ENCODE measurements at places on chromosomes 3 and 15.

- no peak for DNase-seq
Observed at GRCh38 chr3:24837601-24838000, 343.0 kb upstream of the THRB start.

GRCh38 chr3:38853011-38853410 is 37.0 kb upstream of the SCN10A start:
- DNase-seq = no peak

DNA sequence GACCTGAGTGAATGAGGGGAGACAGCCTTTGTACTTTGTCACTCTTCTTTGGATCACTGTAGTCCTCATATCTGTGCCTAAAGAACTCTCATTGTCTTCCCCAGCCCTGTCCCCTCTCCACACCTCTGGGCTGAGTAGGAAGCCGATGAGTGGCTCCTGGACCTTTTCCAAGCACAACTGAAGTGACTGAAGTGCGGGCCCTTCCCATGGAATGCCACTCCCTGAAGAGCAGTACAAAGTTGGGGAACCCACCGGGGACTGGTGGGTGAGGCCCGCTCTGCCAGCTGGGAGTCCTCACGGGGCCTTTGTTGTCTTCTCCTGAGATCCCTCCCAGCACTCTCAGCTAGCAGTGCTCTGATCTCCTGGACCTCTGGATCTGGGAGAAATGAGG is 90.1 kb downstream of the AAGAB start:
- no peak for DNase-seq

DNA sequence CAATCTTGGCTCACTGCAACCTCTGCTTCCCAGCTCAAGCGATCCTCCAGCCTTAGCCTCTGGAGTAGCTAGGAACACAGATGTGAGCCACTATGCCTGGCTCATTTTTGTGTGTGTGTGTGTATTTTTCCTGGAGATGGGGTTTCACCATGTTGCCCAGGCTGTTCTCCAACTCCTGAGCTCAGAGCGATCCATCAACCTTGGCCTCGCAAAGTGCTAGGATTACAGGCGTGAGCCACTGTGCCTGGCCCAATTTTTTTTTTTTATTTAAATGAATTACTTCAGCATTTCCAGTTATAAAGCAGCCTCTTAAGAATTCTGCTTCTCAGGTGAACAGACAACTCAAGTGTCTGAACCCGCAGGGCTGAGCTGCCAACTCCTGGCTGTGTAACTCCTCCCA is 20.1 kb upstream of the ST3GAL6 start:
- DNase-seq = no peak

DNA sequence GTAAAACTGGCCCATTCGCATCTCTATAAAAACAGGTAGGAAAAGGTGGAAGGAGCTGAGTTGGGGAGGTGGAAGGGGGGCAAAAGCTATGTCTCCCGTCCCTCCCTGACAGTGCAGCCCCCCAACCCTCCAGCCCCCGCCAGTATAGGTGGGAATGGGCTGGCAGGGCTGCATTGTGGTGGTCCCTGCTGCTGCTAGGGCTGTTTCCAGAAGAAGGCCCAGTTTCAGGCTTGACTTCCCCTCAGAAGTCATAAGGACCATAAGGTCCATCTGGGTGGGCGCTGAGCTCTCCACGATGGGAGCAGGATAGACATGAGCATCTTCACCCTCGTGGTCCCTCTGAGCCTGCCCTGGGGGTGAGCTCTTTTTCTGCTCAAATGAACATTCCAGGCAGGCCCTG is 44.2 kb downstream of the APBA2 start:
- no peak for DNase-seq

DNA sequence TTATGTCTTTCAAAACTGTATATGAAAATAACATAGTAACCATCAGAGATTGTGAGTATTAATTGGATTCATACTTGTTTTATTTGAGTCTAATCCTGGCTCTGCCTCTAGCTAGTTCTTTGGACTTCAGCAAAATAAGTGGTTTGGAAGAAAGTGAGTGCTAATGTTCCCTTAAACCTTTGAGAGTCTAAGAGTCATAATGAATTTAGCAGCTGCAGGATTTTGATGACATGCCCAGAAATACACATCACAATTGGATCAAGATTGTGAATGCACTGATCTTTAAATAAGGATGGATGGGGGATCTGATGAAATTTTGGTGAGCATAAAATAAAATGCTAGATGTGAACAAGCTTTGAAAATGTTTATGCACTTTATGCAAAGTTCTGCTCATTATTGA is 79.9 kb upstream of the FAM98B start:
- DNase-seq = no peak

- DNase-seq = no peak
Observed at GRCh38 chr15:74192751-74193150, 9.8 kb downstream of the STRA6 start.

- no peak for DNase-seq
Observed at GRCh38 chr3:103136621-103137020, 701.8 kb downstream of the ZPLD1 start.

GRCh38 chr3:178088963-178089362 is 447.3 kb upstream of the KCNMB2 start:
- no peak for DNase-seq

DNA sequence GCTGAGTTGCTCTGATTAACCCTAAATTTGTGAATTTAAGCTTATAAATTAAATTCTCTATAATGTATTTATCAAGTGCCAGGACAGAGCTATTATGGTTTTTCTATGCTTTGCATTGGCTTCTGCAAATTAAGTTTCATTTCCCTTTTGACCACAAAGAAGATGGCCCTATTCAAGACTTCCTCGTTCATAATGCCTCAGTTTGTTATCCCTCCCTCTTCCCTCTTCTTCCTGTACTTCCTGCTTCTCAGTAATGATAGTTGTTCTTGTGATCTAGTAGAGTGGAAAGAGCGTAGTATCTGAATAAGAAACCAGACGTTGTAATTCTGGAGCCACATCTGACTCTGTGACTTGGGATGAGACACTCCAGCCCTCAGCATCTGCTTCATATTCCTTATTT is 118.7 kb downstream of the CACNA1D start:
- peak; percentile 89 for DNase-seq

- DNase-seq = peak; percentile 96
Observed at GRCh38 chr3:122938783-122939425, 88.7 kb downstream of the SEMA5B start.

GRCh38 chr3:4977001-4977852 is 2.0 kb upstream of the BHLHE40 start:
- DNase-seq = peak; percentile 97

DNA sequence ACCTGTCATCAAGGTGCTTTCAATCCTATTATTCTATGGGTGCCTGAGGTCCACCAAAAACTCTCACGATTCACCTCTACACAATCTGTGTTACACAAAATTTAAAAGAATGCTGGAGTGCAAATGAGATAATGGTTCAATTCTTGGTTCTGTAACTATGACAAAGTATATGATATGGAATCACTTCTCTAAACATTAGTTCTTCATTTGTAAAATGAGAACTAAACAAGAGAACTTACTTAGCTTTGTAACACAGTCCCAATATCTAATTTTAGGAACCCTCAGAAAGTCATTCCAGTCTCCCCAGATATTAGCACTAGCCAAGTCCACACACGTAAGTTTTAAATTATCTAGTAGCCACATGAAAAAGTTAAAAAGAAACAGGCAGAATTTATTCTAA is 111.5 kb downstream of the TBL1XR1 start:
- peak; percentile 48 for DNase-seq

- peak; percentile 58 for DNase-seq
Observed at GRCh38 chr3:126918355-126918821, 64.5 kb upstream of the PLXNA1 start.

DNA sequence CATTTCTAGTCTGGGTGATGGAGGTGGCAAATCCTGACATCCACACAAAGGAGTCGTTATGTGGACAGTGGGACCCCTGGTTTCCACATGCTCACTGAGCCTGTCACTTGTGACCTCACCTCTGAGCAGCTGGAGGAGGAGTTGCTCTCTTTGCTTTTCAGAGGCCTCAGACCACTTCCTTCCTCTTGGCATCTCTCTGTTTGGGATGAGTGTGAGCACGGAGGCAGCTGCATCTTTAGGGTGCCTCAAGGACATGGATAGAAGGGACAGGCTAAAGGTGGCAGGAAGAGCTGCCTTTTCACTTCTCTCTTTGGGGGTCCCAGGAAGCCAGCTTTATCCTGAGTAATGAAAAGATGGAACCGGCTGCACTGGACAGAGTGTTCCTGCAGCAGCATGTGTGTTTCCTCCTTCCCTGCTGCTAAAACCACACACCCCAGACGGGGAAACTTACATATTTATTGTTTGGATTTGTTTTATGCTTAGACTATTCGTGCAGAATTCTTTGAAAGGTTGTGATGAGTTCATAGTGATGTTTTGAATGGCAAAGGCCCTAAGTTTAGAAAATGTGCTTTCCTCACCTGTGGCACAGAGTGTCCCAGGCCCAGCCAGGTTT is 31.8 kb downstream of the GPR171 start:
- peak; percentile 60 for DNase-seq

GRCh38 chr3:112247900-112248299 is 46.1 kb downstream of the SLC9C1 start:
- peak; percentile 9 for DNase-seq

GRCh38 chr3:182972387-182972786 is 8.0 kb downstream of the DCUN1D1 start:
- DNase-seq = no peak

DNA sequence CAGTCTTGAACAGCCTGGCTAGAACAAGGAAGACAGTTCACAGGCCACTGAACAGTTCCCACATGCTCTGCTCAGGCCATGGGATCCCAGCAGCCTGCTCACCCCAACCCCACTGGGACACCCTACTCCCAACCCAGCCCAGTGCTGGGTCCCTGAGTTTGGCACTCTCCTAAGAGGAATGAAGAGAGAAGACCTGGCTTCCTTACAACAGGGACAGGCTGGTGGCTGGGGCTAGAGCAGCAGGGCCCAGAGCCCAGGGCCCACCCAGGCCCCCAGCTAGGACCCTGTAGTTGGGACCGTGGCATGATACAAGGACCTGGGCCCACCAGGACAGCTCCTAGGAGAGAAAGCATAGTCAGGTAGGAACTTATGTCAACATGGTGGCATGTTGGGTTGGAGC is 43.4 kb downstream of the SEMA3G start:
- DNase-seq = no peak

GRCh38 chr3:52181543-52181942 is 16.4 kb upstream of the ALAS1 start:
- DNase-seq = no peak

GRCh38 chr3:65945480-65945879 is 93.2 kb downstream of the MAGI1 start:
- DNase-seq = no peak

GRCh38 chr3:100122321-100122720 is 8.0 kb upstream of the FILIP1L start:
- DNase-seq = no peak

GRCh38 chr3:13391308-13391707 is 28.8 kb downstream of the NUP210 start:
- no peak for DNase-seq

- DNase-seq = no peak
Observed at GRCh38 chr3:112128843-112129727, 4.0 kb downstream of the GCSAM start.

- DNase-seq = peak; percentile 8
Observed at GRCh38 chr3:184031187-184031792, at the start of gene HTR3D. HTR3D (plus strand) TSS chr3:184031742; CDS start chr3:184031742, 0 bp downstream.

DNA sequence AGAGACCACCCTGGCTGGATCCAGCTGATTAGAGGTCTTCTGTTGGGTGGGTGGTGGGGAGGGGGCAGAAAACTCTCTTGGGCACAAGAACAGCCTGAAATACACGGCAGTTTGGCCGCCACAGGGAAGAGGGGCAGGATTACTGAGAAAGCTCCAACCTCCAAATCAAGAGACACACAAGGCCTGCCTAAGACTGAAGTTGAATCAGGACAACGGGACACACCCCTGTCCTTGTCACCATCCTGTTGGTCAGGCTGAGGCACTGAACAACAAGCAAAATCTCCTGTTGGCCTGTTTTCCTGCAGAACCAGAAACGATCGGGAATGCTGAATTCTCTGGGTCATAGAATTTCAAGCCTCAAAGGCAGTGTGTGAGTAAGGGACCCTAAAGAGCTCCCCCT is 247.8 kb downstream of the FAM43A start:
- no peak for DNase-seq

GRCh38 chr15:74141591-74141990 is 11.2 kb downstream of the ISLR2 start:
- no peak for DNase-seq

DNA sequence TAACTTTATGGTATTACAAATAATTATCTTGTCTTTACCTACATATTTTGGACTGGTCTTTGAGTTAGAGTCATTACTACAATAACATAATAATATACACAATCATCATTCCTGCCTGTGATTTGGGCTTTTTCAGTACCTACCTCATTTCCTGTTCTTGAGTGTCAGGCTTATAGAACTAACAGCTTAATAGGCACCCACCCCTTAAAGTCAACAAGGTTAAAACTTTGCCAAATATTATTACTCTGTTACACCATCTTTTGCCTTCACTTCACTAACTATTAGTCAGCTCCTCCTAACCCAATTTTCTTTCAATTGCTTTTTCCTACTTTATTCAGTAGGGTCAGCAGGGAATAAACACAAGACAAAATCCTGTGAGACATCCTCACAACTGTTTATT is 488.7 kb upstream of the AGTR1 start:
- no peak for DNase-seq

- no peak for DNase-seq
Observed at GRCh38 chr3:112116748-112117186, 16.3 kb downstream of the GCSAM start.

DNA sequence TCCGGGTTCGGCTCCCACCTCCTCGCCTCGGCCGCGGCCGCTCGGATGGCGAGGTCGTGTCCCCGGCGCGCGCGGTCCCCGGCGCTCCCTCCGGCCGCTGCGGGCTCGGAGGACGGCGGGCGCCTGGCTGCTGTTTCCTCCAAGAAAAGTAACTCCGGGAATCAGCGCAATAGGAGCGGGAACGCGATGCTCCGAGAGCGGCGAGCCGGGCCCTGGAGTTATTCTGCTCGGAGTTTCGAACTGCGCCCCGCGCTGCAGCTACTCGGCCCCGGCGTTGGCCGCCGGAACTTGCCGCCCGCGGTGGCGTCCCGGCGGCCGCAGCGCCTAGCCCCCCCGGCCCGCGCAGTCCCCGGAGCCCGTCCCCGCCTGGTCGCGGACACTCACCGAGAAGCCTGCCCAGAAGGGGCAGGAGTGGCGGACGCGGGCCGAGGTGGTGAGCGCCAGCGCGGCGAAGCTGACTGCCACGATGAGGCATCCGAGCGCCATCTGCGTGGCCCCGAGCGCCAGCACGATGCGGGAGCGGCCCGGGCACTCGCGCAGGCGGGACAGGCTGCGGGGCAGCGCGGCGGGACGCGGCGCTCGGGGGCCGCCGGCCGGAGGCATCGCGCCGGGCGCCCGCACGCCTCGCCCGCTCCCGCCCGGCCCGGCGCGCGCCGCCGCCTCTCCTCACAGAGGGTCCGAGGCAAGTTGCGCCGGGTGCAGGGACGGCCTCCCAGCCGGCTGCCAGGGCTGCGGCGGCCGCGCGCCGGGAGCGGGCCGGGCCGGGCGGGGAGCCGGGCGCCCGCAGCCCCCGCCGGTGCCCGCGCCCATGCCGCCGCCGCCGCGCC is 251.9 kb downstream of the TJP1 start:
- DNase-seq = no peak

DNA sequence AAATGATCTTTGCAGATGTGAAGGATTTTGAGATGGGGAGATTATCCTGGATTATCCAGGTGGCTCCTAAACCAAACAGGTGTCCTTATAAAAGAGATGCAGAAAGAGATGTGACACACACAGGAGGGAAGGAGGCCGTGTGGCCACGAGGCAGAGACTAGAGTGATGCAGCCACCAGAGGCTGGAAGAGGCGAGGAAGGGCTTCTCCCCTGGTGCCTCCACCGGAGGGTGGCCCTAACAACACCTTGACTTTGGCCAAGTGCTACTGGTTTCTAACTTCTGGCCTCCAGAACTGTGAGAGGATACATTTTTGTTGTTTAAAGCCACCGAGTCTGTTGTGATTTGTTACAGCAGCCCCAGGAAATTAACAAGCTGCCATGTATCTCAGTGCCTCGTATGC is 127.1 kb downstream of the ASB7 start:
- DNase-seq = no peak
